ENCODE measurements at places on chromosomes 7 and 10.

- DNase-seq, result no peak
Observed at GRCh38 chr7:141641876-141642275, 60.1 kb downstream of the DENND11 start.

DNA sequence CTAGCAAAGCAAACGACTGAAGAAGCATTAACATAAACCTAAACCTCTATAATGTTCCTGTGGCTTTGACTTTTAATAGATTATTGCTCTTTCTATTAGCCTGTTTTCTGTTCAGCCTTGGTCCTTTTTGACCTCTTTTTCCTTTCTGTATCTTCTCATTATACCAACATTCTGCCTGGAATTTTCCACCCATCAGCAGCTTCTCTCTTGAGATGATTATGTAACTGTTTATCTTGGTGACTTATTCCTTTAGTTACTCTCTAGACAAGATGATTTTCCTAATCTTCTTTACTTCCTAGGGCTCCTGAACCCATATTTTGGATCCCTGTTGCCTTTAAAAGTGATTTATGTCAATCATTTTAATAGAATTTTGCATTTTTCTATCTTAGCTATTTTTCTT lies 81.1 kb downstream of the MYO3A start:
- no peak for DNase-seq

GRCh38 chr7:5526100-5526905 lies 102.7 kb upstream of the TNRC18 start:
- DNase-seq, result peak; percentile 46

DNA sequence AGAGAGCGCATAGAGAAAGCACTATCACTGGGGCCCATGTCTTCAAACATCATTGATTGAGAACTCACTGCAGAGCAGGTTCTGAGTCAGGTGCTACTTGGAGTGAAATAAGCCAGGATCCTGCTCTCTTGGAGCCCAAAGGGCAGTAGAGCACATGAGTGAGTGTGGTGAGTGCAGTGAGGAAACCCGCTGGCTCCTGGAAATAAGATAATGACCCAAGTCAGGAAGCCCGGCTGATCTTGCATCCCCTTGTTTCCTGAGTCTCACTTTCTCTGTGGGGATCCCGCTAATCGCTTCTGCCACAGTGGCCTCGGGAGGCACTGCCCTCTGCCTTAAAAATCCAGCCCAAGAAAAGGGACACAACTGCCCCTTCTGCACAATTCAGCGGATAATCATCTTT lies 7.1 kb upstream of the FAM107B start:
- DNase-seq, result no peak

GRCh38 chr10:88809621-88810020 lies 7.1 kb downstream of the LIPM start:
- DNase-seq, result no peak

GRCh38 chr7:152667958-152668357 lies 8.0 kb downstream of the XRCC2 start:
- DNase-seq, result no peak

GRCh38 chr10:84237199-84238051 lies 3.9 kb downstream of the LRIT1 start:
- no peak for DNase-seq

GRCh38 chr7:111741811-111742240 lies 179.5 kb upstream of the IMMP2L start:
- DNase-seq, result peak; percentile 19

DNA sequence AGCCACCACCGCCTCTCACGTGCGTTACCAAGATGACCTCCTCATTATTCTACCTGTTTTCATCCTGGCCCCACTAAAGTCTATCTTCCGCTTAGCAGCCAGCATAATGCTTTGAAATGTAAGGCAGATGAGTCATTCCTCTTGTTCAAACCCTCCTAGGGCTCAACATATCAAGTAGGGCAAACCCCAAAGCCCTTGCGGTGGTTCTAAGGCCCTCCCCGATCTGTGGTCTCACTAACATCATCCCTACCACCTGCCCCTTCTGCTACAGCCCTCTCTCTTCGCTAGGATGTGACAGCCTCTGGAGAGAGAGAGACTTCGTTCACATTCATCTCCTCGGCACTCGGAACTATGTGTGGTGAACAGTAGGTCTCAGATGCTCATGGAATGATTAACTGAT lies 94.8 kb downstream of the SVIL start:
- DNase-seq, result no peak
